ENCODE measurements at places on chromosomes 1 and 21. TPM values are rescaled to one million over a fixed set of nuclear protein-coding genes. Genes with fewer than 3 reads are reported as not detected.
A peak's percentile ranks its signal among the peaks of the same experiment; 100 is the strongest.

DNA sequence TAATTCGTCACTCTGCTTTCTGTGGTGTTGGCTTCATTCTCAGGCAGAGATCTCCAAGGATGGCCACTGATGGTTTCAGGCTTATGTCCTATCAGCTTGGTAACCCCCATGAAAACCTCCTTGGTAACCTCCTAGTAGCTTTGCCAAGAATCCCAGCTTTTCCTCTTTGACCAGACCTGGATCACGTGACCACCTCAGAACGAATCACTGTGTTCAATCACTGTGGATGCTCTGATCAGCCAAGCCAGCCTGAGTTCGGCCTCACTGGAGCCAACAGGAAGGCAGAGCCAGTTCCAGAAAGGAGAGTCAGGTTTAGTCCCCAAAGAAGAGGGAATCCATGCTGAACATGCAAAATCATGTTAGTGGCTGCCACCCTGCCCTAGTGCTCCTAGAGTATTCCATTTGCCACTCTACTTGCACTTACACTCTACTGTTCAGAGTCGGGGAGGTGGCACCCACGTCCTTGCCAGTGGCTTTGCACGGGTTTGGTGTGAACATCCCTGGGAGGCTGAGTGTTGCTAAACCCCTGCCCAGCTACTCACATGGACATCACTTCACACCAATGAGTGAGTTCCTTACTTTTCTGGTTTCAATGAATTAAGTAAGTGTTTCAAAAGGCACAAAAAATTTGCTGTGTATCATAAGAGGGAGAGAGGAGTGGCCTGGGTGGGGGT, 33.5 kb upstream of the SSBP3 start:
- DNase-seq, result no peak

DNA sequence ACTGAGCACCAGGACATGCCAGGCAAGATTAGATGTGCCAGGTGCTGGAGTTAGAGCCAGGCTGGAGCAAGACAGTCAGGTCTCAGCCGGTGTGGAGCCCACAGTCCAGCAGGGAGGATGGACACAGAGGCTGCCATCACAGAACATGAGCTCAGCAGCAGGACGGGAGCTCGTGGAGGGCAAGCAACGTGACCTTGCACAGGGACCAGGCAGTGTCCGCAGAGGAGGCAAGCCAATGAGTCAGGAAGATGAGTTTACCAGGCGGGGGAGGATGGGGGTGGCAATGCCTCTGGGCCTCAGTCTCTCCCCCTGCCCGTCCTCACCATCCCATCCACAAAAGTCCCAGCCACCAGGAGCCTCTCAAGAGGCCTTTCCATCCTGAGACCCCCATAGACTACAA, 20.7 kb upstream of the ZC3H12A start:
- no peak for DNase-seq

DNA sequence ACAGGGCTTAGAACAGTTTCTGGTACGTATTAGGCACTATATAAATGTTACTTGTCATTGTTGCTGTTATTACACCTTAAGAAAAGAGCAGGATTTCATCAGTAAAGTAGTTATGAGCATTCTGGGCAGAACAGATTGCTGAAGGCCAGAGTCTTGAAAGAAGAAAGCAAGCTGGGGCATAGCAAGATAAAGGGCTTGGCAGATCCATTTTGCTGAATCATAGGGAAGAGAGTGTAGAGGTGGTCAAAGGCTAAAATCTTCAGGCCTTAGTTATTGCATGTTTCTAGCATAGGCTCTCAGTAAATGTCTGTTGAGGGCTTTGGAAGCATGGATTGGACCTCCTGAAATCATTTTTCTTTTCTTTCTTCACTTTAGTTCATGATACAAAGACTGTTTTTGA, 67.5 kb downstream of the PLA2G4A start:
- DNase-seq, result no peak

DNA sequence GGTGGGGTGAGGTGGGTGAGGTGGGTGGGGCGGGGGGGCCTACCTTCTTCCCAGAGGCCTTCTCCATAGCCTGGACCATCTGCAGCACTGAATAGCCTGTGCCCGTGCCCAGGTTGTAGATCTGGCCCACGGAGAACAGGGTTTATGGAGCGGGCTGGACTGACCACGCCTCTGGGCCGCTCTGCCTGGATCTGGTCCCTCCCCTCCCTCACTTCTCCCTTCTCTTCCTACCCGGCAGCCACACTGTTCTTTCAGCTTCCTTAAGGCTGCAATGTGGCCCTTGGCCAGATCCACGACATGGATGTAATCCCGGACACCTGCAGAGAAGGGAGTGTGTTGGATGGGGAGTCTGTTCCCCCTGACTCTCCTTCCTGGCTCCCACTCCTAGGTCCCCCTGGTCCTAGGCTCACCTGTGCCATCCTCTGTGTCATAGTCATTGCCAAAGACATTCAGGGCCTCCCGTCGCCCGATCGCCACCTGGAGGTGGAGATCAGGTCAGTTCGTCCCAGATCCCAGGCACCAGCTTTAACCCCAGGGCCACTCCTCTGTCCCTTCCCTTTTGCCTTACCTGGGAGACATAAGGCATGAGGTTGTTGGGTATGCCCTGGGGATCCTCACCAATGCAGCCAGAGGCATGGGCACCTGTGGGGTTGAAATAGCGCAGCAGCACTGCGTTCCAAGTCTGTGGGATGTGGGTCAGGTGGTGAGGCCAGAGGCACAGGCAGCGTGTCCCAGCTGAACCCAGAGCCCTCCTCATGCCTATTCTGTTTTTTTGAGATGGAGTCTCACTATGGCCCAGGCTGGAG, 3.9 kb downstream of the GALE start:
- no peak for DNase-seq

- no peak for DNase-seq
Measured at GRCh38 chr1:183105449-183105848, 80.6 kb upstream of the LAMC2 start.

DNA sequence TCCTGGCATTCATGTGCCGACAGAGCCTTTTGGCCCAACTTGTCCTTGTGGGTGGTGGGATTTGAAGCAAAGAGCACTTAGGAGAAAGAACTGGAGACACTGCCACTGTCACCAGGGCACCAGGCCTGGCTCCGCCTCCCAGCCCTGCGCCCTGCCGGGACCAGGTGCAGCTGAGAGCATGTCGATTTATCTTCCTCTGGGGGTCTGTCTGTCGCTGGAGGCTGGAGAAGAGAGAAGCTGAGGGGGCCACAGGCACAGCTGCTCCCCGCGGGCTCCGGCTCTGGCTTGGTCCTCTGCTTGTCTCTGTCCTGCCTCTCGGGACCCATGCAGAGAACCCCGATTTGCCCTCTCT, 28.2 kb downstream of the PCNT start:
- DNase-seq, result no peak

DNA sequence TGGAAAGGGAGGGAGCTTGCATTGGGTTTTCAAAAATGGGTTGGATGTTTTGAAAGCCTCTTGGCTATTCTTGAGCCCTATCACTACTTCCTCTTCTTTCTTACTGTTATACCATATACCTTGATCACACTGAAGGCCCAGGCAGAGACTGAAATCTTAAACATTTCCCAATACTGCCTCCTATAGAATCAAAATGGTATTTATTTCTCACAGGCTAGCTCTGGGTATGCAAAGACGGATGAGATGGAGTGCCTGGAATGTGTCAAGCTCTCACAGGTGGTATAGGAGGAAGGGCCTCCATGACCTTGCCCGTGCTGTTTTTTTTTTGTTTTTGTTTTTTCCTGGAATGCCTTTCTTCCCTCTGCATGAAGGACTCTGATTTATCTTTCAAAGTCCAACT, 268.4 kb upstream of the USP24 start:
- DNase-seq, result no peak

GRCh38 chr1:90671741-90672140, 45.4 kb downstream of the BARHL2 start:
- DNase-seq, result no peak

GRCh38 chr1:201269281-201269680, 14.0 kb upstream of the PKP1 start:
- peak; percentile 85 for DNase-seq

GRCh38 chr1:24970926-24971875, 41.1 kb upstream of the RUNX3 start:
- no peak for DNase-seq

- no peak for DNase-seq
Measured at GRCh38 chr21:29521872-29522271, 223.2 kb downstream of the BACH1 start.

DNA sequence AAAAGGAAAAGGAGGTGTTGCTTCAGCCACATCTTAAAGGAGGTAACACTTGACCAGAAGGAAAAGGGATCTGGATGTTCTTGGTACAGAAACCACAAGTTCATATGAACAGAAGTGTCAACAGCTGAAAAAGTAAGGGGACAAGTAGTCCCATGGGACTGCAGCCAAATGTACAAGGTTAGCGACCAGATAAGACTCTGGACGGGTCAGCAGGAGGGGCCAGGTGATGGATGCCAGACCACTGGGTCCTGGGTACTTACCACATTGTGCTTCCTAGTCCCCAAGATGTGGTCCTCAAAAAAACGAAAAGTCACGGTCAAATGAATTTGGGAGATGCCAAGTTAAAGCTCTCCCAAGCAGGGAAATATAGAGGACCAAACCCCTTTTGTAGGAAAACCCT, 16.6 kb upstream of the BMP8A start:
- no peak for DNase-seq

- DNase-seq, result no peak
Measured at GRCh38 chr21:17002594-17003257, 510.1 kb upstream of the CXADR start.

DNA sequence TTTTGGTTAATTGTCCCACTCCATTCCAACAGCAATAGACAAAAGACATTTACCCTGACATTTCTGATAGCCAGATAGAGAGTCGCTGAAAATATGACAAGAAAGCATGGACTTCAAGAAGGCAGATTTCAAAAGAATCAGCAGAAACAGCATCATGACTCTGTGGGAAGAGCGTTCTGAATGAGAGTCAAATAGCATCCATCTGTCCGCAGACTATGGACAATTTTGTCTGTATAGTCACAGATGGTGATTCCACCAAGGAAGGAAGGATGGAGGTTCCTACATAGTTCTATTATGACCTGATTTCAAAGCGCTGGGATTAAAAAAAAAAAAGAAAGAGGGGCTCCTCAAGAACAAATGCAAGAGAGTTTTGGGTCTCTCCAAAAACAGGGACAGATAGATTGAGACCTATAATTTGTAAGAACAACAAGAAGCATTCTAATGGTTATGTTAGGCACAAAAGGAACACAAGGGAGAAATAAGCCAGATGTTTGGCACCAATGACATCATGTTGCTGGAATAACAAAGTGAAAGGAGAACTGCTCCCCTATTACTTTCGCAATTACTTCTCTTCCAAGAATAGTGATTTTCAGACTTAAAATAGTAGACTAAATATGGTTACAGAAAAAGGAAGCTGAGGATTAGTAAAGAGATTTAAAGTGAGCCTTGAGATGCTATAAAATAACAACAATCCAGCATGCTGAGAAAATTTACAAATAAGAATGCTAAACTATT, 28.5 kb downstream of the NIBAN1 start:
- DNase-seq, result no peak

The GUCA2B gene
- not detected for total RNA-seq

The MTX1 gene
- 29.5 TPM for total RNA-seq

The C4BPA gene
- not detected for total RNA-seq

The RAP1GAP gene
- total RNA-seq, result 1.2 TPM

The ATP1A2 gene
- 11.0 TPM for total RNA-seq

The SCYL3 gene
- 11.8 TPM for total RNA-seq

The LCE3E gene
- total RNA-seq, result 2.2 TPM

The CDA gene
- total RNA-seq, result 16.0 TPM

The C1QB gene
- total RNA-seq, result 287 TPM

All from vagina (tissue), 2 donors.